Posterior vena cava (tissue), 2 donors: ENCODE measurements at places on chromosomes 13 and 19. TPM values are rescaled to one million over a fixed set of nuclear protein-coding genes. Genes with fewer than 3 reads are reported as not detected.

The MAST1 gene
- total RNA-seq: not detected

The IGFL4 gene
- not detected for total RNA-seq

The WDFY2 gene
- 13.0 TPM for total RNA-seq

The SYNGR4 gene
- total RNA-seq: not detected

The NCCRP1 gene
- total RNA-seq: not detected

The LAIR2 gene
- total RNA-seq: not detected

The TEX101 gene
- total RNA-seq: not detected

The FCAR gene
- 2.0 TPM for total RNA-seq

The SPRYD7 gene
- 10.8 TPM for total RNA-seq

DNA sequence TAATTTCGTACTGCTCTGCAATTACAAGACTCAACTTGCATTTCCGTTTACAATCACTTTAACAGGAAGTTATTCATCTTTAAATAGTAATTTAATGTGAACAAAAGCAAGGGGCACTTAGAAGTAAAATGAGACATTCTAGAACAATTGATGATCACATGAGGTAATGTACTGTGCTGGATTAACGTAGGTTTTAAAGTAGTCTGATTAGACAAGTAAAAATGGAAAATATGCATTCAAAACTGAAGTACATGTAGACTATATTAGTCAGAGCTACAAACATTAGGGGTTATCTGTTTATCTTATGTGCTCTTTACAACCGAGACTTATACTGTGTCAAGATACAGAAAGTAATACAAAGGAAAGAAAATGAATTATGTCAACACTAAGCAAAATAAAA, 1528.0 kb downstream of the SLITRK5 start:
- no peak for DNase-seq

- no peak for DNase-seq
Measured at GRCh38 chr19:9871626-9872338, 36.7 kb downstream of the PIN1 start.

GRCh38 chr19:23520441-23520840, 125.2 kb upstream of the ZNF91 start:
- no peak for DNase-seq

- no peak for DNase-seq
Measured at GRCh38 chr19:28117143-28117542, 1095.8 kb downstream of the UQCRFS1 start.

DNA sequence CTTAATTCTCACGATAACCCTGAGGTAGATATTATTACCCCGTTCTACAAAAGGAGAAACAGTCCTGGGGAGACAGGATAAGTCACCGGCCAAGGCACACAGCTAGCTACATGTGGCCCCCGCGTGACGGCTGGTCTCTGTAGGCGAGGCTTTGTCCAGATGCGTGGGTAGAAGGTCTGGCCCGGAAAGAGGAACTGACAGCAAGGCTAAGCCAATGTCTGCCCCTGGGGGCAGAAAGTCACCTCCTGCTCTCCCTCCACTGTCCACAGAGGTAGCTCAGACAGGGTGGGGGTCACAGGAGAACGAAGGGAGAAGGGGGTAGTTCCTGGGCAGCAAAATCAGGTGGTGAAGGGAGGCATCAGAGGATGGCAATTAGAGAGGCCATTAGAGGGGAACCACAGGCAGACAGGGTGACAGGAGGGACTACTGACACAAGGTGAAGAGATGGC, 1.8 kb downstream of the APOC4 start:
- DNase-seq: peak; percentile 89

GRCh38 chr19:13008926-13009787, 13.9 kb downstream of the NFIX start:
- DNase-seq: no peak

- DNase-seq: no peak
Measured at GRCh38 chr13:31807090-31807541, 67.8 kb downstream of the RXFP2 start.

DNA sequence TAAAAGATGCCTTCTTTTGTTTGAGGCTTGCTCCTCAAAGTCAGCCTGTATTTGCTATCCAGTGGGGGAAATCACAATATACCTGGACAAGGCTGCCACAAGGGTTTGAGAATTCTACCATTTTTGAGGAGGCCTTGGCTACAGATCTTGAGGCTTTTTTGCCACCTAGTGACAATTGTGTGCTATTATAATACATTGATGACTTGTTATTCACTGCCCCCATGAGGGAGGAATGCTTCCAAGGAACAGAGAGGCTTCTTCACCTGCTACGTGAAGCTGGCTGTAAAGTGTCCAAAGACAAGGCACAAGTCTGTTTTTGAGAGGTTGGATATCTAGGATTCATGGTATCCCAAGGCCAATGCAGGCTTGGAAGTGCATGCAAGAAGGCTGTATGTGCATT, 72.5 kb downstream of the ZNF708 start:
- no peak for DNase-seq

DNA sequence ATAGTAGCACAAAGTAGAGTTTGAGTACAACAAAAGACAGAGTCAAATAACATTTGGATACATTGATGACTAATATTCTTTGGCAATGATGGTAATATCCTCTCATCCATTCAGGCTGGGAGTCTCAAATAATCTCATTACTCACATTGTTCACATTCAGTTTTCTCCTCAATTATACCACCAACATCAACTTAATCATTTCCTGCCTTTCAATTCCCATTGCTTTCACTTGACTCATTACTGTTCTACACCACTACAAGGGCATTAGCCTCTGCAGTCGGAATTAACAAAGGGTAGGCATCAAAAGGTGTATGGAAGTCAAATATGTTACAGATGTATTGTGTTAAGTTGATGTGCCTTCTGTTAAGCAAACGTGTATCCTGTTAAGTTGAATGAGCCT, 518.4 kb upstream of the SLITRK1 start:
- no peak for DNase-seq
